ENCODE measurements at places on chromosomes 7 and 10.

DNA sequence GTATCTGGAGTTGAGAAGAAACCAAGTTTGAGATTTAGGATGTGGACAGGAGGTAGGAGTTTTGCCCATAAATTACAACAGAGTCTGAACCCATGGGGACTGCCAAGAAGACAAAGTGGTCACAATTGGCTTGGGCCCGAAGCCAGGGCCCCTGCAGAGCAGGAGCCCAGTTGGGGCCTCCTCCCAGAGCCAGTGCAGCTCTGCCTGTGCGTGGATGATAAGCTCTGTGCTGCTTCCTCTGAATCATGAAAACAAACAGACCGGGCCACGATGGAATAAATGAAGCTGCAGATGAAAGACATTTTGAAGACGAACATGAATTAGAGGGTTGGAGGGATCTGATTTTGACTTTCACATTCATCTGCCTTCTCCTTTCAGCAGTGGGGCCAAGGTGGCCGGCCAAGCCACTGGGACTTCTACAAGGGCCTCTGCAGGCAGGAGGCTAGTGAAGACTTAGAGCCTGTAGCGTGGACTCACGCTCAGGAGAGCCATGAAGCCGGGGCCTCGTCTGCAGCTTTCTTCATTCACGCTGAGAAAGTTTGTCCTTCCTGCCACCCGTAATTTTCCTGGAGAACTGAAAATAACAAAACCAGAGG, 156.8 kb upstream of the LYZL1 start:
- DNase-seq: no peak

DNA sequence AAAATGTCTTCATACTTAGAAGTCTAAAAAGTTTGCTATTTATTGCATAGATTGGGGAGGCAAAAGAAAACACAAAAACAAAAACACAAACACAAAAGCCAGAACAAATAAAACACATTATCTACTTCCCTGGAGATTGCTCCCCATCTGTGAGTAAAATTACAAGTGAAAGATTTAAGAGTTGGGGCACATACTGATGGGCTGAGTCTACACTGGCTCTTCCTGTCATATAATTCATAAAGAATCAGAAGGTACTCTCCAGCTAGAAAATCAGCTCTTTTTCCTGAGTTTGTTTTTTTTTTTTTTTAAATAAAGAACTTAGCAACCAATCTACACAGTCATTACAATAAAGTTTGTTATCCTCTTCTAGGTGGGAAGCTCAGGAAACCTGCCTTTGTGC, 192.4 kb upstream of the LRRN3 start:
- no peak for DNase-seq

DNA sequence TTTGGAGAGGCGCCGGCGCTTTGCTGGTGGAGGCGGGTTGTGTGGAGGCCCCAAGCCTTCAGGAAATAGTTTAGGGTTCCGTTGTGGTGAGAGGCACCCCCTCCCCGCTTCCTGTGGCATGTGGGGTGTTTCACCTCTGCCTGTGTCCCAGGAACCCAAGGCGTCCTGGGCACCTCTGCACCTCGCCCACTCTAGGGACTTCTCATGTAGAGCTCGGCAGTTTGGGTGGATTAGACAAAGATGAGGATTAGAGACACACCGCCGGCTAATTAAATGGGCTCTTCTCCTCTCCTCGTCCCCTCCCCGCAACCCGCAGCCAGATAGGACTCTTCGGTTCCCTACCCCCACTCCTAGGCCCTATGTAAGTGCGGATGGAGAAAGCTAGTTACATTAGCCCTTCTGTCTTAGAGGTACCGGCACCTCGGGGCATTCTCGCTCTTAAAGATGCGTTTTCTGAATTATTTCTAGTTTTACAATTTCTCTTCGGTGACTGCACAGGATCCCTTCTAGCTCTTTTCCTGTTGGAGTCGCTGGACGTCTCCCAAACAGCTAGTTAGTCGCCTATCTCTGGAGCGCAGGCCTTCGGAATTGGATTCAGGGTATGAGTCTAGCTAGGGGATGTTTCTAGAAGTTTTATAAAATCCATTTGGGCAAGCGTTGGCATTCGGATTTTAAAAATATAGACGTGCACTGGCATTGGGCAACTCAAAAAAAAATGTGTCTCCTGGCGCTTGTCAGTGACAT, 7.8 kb downstream of the PTF1A start:
- no peak for DNase-seq

- DNase-seq: no peak
Observed at GRCh38 chr7:123096976-123097375, 101.5 kb upstream of the TAS2R16 start.

GRCh38 chr7:38323156-38323555, 49.7 kb upstream of the TARP start:
- DNase-seq: no peak

All from gastrocnemius medialis (tissue), 4 donors.